Progenitor cell of endocrine pancreas (in vitro differentiated cells): ENCODE measurements at places on chromosomes 7 and 10. TPM values are rescaled to one million over a fixed set of nuclear protein-coding genes. Genes with fewer than 3 reads are reported as not detected.

DNA sequence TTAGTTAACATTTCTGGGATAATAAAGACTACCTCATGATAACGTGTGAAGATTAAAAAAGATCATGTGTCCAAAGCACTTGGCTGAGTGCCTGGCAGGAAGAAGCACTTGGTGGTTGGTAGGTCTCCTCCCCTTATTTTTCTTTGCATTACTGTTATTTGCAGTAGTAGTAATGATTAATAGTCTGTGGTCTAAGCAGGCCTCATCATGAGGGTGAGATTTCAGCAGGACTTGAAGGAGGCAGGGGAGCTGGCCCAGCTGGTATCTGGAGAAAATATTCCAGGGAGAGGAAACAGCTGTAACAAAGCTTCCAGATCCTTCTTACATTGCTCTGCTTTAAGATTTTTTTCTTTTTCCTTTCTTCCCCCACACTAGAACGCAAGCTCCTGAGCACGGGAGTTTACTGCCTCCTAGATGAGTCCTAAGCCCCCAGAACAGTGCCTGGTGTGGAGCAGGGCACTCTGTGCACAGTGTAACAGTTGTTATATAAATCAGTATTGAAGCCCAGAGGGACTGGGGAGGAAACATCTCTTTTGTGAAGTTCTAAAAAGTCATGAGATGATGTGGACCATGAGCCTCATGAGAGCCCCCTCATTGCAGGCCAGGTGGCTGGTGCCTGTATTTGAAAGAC, 31.1 kb upstream of the RHEB start:
- no peak for DNase-seq

DNA sequence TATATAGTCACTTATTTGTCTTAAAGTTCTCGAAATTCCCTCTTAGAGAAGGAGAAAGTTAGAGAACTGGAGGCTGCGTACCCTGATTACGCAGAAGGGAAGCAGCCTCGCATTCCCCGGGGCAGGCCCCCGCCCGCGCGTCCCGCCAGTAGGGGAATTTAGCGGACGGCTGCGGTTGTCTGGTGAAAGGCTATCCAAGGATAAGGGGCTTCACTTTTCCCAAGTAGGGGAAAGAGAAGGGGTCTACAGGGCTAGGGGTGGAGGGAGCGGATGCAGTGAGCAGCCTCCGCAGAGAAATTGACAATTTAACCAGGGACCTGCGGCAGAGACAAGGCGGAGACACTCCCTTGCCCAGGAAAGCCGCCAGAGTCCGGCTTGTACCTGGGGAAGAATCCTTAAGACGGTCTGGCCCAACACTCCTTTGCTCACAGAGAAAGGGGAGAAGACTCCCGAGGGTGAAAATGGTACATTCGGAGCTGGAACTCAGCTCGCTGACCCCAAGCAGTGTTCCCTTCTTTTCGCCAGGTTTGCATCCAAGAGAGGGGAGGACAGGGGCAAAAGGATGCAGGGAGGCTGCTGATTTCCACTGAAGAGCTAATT, 994 bp upstream of the MAGI2 start:
- DNase-seq, result peak; percentile 12

- no peak for DNase-seq
Measured at GRCh38 chr10:103713676-103714075, 141.7 kb downstream of the SH3PXD2A start.

GRCh38 chr7:47034180-47034579, 547.7 kb downstream of the TNS3 start:
- no peak for DNase-seq

DNA sequence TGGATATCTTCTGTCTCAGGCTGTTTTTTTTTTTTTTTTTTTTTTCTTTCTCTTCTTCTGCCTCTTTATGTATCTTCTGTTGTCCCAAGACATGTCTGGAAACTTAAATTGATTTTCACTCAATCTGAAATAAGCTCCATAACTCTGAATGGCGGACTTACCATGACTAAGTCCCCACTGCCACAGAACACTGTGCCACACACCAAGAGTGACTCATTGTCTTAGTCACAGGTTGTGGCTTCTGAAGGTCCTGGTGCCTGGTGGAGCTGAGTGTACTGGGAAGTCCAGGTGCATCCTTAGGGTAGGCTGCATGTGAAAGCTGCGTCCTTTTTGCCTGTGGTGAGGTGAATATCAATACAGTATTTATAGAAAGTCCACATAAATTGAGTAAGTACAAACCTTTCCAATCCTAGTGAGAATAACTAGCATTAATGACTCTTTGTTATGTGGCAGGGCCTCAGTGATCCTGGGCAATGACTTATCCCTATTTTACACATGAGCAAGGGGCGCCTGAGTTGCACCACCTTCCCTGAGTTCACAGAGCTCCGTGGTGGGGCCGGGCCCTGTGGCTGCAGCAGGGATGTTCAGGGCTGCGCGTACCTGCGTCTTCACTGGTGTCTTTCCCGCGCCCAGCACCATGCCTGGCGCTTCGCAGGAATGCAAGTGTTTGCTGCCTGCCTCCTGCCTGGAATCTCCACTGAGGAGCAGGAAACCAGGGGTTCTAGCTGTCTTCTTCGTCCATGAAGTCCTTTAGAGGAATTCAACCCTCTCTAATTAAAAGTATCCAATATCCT, 4.3 kb downstream of the PFKP start:
- DNase-seq, result no peak

- no peak for DNase-seq
Measured at GRCh38 chr7:97973206-97973658, 16.8 kb downstream of the OCM2 start.

- no peak for DNase-seq
Measured at GRCh38 chr10:17821893-17822292, 12.7 kb downstream of the MRC1 start.

DNA sequence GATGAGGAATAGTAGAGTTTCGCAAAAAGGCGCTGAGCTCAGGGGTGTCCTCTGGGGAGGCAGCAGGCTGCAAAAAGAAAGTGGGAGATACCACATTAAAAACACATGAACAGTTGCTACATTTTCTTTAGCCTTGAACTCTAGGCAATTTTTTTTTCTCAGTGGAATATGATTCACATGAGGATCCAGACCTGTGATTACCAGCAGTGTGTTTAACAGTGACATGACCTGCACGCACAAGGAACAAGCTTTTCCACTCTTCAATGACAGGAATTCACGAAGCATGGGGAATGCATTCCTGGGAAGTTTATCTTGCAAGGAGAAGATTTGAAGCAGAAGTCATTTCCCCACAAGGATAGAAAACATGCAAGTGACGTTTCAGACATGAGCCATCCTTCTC, 161.6 kb downstream of the ITGA8 start:
- DNase-seq, result no peak

GRCh38 chr7:107596881-107597581, 17.0 kb downstream of the BCAP29 start:
- no peak for DNase-seq

DNA sequence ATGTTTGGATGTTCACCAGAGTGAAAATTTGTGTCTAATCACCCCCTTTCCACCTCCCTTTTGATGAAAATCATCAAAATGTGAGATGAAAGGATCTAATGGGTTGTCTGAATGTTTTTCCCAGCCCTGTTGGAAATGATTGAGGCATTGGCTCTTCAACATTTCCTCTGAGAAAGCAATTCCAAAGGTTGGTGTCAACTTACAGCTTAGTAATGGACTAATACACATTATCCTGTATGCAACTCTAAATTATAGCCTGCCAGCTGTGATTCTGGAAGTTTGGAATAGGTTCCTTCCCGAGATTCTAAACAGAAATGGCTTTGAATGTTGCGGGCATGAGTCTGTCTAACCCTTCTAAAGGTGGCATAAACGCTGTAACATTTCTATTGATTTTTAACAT, 152.9 kb downstream of the DYNC1I1 start:
- DNase-seq, result no peak

- DNase-seq, result no peak
Measured at GRCh38 chr7:77235276-77235675, 35.7 kb upstream of the FGL2 start.

- no peak for DNase-seq
Measured at GRCh38 chr7:117623606-117624005, 143.8 kb downstream of the CFTR start.

- no peak for DNase-seq
Measured at GRCh38 chr7:100818366-100818765, 9.0 kb downstream of the EPHB4 start.

DNA sequence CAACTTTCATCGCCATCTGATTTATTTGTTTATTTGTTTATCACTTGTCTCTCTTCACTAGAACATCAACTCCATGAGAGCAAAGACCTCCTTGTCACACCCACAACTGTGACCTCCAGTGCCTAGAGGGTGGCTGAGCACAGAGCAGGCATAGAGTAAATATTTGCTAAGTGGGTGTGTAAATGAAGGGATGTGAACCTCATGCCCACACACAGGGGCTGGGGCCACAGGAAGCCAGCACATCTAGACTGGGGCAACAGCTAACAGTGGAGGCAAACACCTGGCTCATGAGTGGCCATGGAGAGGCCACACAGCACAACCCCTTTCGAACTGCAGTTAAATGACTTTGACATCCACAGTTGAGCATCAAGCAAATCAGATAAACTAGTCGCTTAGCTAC, 39.8 kb downstream of the AKR1B1 start:
- DNase-seq, result no peak

TSPAN15 gene
- 14.7 and 17.9 TPM in 2 replicates for total RNA-seq

EGR2 gene
- 0.71 and 1.1 TPM in 2 replicates for total RNA-seq

HYAL4 gene
- not detected in 2 replicates for total RNA-seq

GALNT17 gene
- 3.9 and 4.9 TPM in 2 replicates for total RNA-seq

CD36 gene
- 7.2 and 7.7 TPM in 2 replicates for total RNA-seq

PDZD7 gene
- total RNA-seq, result 0.29 and 0.84 TPM in 2 replicates

INMT gene
- 2.7 and 2.9 TPM in 2 replicates for total RNA-seq

CYP3A4 gene
- total RNA-seq, result not detected in 2 replicates

MET gene
- 44.4 and 46.0 TPM in 2 replicates for total RNA-seq

FKBP9 gene
- total RNA-seq, result 86.4 and 90.7 TPM in 2 replicates

CYP17A1 gene
- not detected in 2 replicates for total RNA-seq

KMT2E gene
- total RNA-seq, result 107 TPM in 2 replicates
